ENCODE measurements at places on chromosomes 5 and 9.

- DNase-seq = no peak
These were observed 3.5 kb downstream of the BOD1 start for GRCh38 chr5:173612948-173613347.

GRCh38 chr9:100056561-100056960, 42.2 kb downstream of the ERP44 start:
- no peak for DNase-seq

DNA sequence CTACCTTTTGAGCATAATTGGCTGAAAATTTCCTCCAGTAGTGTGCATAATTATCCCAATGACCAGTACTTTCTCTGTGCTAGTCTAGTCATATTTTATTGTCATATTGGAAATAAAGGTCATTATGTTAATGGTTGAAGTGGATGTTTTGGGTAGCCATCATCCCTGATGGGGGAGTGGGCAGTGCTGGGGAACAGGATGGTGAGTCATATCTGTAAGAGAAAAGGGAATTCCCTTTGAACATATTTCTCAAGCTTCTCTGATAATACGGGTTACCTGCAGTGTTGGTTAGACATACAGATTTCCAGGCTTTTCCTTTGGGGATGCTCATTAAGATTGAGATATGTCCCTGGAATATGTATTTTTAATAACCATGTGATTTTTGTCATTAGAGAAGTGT, 33.3 kb upstream of the SPATA31D4 start:
- DNase-seq = no peak

GRCh38 chr5:65861830-65862241, 64.5 kb upstream of the ERBIN start:
- DNase-seq = no peak

GRCh38 chr5:112356178-112356956, 62.7 kb downstream of the EPB41L4A start:
- no peak for DNase-seq

DNA sequence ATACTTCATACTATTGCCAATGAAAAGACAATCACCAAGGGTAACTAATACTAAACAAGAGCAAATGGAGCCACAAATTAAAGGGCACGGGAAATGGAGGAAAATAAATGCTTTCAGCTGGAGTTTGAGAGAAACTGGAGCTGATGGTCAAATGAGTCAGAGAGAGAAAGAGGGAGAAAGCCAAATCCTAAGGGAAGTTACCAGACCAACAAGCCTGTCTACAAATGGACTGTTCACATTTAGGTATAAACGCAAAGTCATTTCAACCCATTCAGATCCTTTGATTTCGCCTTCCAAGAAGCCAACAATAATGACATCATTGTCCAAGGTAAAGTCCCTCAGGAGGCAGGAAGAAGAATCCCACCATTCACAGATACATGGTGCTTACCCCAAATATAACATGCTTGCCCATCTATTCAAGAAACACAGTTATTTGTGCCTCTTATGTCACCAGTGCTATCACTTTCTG, 351.8 kb downstream of the RAB3C start:
- DNase-seq = no peak

GRCh38 chr5:44691802-44692201, 116.9 kb upstream of the MRPS30 start:
- DNase-seq = no peak

DNA sequence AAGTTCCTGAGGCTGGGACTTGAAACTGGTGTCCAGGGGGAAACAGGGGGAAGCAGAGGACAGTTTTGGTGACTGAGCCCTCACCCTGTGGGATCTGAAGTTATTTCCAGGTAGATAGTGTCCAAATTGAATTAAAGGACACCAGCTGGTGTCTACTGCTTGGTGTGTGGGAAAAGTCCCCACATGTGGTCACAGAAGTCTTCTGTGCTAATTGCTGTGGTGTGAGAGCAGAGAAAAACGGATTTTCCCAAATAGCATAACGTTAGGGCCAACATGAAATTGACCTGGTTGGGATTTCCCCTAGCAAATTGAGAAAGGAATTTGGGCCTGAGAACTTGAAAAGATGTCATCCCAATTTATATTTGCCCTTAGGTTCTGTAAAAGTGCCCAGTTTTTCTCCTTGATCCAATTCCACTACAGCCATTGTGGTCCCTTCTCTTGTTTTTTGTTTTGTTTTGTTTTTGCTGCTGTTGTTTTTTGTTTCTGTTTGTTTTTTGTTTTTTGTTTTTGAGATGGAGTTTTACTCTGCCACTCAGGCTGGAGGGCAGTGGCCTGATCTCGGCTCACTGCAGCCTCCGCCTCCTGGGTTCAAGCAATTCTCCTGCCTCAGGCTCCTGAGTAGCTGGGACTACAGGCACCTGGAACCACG, 5.6 kb upstream of the STARD4 start:
- no peak for DNase-seq

GRCh38 chr5:178774866-178775539, 44.5 kb upstream of the ZNF354A start:
- DNase-seq = no peak

- no peak for DNase-seq
These were observed 150.8 kb upstream of the GRHPR start for GRCh38 chr9:37271679-37272078.

GRCh38 chr5:116343961-116344360, 230.7 kb downstream of the SEMA6A start:
- DNase-seq = no peak

GRCh38 chr9:27595733-27596132, 22.5 kb upstream of the C9orf72 start:
- DNase-seq = no peak

GRCh38 chr9:127931092-127931881, 710 bp upstream of the PIP5KL1 start:
- peak; percentile 89 for DNase-seq

GRCh38 chr5:31853398-31854135, 214.6 kb downstream of the PDZD2 start:
- no peak for DNase-seq
